ENCODE measurements at places on chromosomes 11 and 22. TPM values are rescaled to one million over a fixed set of nuclear protein-coding genes. Genes with fewer than 3 reads are reported as not detected.

GRCh38 chr22:23556026-23556620 lies 24.0 kb downstream of the IGLL1 start:
- no peak for DNase-seq

DNA sequence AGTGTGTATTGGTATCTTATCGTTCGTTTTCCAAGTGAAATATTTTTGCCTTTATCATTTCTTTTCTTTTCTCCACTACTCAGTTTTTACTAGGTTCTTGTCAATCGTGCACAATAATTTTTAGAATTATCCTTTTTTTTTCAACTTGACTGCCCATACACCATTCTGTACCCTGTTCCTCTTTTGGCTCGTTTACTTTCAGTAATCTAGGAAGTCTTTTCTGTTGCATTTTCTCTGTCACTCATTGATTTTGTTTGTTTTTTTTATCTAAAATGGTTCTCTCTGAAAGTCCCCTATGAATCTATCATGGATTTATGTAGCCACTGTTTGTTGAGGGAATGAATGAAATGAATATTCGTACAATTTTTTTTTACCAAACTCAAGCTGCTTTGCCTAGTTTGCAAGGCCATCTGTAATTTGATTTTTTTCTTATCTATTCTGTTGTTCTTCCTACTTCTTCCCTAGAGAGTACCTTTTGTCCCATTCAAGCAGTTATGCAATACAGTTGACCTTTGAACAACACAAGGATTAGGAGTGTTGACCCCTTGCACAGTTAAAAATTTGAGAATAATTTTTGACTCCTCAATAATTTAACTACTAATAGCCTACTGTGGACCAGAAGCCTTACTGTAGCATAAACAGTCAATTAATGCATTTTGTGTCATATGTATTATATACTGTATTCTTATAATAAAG lies 166.3 kb downstream of the TMEM135 start:
- DNase-seq: no peak

- no peak for DNase-seq
Measured at GRCh38 chr11:73415854-73416615, 39.8 kb downstream of the RELT start.

- DNase-seq: no peak
Measured at GRCh38 chr11:116071241-116071640, 567.0 kb upstream of the CADM1 start.

GRCh38 chr11:1196516-1197391 lies 26.1 kb upstream of the MUC5B start:
- no peak for DNase-seq

DNA sequence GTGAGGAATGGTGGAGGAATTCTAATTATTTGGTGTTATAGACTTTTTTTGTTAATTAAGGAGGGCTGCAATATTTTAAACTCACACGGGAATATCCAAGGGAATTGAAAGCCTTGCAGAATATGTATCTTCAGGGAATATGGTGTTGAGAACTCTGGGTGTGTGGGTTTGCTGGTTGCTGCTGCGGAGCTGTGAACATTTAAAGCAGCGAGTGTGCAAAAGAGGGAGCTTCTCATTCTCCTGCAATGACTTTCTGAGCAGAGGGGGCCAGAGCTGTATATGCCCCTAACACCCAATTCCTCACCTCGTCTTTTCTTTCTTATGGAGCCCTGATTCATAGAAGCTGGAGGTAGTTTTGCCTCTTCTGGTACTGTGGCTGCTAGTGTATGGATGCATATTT lies 217.7 kb downstream of the HIPK3 start:
- DNase-seq: no peak

DNA sequence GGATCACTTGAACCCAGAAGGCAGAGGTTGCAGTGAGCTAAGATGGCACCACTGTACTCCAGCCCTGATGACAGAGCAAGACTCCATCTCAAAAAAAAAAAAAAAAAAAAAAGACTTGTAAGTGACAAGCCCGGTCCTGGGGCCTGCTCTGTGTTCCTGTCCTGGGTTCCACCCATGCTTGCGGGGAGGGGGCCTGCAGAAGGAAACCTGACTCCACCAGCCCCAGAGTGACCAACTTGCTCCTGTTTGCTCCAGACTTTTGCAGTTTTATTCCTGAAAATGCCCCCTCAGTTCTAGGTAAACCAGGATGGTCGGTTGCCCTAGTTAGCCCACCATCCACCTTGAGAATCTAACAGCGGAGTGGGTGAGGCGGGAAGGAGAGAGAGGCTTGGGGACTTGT lies 10.1 kb upstream of the LRP5 start:
- DNase-seq: no peak

- DNase-seq: no peak
Measured at GRCh38 chr22:50361222-50361621, 18.1 kb downstream of the PPP6R2 start.

The GTSE1 gene
- total RNA-seq: 3.4 TPM

DNA sequence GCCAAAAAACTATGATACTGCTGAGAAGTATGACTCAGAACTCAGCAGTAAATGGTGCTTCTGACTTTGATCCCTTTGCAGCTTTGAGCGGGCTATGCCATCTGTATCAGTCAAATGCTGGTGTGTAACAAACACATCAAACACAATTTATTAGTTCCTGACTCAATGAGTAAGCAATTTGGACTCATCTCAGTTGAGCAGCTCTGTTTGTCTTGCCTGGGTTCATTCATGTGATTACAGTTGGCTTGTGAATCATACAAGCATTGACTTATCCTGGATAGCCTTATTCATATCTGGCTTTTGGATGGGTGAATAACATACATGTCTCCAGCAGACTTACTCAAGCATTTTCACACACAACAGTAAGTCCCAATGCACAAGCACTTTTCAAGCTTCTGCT lies 858.8 kb downstream of the METTL15 start:
- no peak for DNase-seq

The KRTAP5-6 gene
- total RNA-seq: not detected

The CSF2RB gene
- total RNA-seq: 8.7 TPM

DNA sequence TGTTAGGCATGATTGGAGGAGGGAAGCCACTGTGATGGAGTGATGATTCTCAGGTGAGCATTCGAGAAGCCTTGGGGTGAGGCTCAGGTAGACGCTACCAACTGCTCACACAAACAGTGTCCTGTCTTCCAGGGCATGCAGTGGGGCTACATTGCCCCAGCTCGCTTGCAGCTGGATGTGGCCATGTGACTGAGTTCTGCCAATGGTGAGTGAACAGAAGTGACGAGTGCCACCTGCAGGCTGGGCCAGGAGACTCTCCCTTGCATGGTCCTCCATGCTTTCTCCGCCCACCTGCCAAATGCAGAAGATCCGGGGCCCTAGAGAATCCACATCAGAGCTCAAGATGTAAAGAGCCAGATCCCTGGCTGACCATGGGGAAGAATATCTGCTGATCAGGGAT lies 195.9 kb downstream of the BCR start:
- DNase-seq: no peak

The ACTN3 gene
- not detected for total RNA-seq

GRCh38 chr11:25758145-25758661 lies 573.7 kb upstream of the ANO3 start:
- DNase-seq: no peak

DNA sequence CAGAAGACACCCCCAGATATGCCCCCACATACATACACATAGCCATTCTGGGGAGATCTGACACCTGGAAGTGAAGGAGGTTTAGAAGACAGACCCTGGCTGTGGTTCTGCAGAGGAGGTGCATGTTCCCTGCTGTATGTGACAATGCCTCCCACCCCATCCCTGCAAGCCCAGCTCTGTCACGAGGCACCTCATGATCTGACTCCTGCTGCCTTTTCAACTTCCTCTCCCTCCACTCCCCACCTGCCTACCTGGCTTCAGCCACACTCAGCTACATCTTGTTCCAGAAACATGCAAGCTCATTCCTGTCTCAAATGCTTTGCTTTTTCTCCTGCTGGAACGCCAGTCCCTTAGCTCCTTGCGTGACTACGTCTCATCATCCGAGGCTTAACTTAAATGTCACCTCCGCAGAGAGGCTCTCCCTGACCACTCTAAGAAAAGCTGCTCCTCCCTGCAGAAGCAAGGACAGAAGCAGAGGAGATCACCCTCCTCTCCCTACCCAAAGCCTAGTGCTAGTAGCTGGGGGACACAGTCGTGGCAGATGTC lies 114.5 kb downstream of the FEZ1 start:
- DNase-seq: peak; percentile 22

DNA sequence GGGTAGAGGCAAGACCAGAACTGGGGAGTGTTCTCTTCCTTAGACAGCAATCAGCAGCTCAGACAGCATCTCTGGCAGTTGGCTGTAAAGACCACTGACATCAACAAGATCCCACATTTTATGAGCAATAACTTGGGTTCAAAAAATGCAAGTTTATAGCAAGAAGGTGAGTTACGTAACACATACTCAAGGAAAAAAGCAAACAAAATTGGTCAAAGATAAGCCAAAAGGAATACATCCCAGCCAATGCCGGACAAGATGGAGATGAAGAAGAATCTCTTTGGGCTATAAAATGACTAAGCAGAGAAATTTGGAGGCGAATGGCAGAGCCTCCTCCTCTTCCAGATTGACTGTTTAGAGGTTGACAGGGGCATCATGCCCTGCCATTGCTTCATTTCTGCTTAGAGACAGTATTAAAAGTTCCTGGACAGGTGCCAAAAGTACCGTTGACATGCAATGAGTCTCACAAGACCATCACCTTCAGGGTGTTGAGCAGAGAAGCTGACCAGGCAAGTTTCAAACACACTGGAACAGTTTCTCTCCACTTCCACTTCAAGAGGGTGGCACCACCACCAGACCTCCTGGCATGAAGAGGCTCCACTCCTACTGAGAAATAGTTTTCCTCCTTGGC lies 55.9 kb downstream of the ENDOD1 start:
- no peak for DNase-seq

DNA sequence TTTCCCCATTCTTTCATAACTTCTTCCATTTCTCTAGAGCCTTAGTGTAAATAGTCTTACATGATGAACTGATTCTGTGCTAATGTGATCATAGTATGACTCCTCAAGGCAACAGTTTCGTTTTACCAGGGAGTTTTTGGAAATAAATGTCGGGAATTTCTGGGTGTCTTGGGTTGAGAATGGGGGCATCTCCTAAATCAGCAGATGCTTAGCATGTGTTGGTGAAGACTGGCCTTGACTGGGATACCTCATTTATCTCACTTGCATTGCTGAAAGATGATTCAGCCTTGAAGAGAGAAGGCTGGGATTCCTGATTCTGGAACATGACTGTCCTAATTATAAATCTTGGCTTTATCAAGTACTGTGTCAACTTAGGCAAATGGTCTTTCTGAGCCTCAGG lies 115.7 kb upstream of the C11orf87 start:
- DNase-seq: no peak

DNA sequence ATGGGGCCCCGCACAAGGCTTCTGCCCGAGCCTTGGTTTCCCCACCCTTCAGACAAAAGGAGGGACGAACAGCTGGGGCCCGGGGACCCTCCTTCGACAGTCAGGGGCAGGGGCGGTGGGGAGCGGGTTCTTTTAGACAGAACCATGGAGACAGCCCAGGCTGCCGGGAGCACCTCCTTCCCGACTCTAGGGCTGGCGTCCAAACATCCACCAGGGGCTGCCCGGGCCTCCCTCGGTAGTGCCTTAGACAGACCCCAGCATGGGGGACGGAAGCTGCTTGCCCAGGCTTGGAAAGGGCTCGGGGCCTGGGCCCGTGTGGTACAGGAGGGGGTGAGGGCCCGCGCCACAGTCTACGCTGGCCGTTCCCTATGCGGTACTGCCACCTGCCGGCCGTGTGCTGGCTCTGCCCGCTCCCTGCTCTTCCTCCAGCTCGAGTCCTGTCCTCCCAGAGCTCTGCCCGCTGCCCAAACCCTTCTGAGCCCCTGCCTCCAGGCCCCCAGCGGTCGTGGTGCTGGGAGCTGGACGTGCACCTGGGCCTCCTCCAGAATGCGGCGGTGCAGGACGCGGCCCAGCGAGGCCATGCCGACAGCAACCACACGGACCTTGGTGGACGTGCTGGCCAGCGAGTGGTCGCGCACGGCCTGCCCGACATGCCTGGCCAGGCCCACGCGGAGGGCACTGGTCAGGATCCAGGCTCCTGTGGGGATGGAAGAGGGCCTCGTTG lies 20.1 kb downstream of the TSSC4 start:
- peak; percentile 82 for DNase-seq

GRCh38 chr22:35301372-35301874 lies 1.7 kb downstream of the TOM1 start:
- DNase-seq: peak; percentile 75

DNA sequence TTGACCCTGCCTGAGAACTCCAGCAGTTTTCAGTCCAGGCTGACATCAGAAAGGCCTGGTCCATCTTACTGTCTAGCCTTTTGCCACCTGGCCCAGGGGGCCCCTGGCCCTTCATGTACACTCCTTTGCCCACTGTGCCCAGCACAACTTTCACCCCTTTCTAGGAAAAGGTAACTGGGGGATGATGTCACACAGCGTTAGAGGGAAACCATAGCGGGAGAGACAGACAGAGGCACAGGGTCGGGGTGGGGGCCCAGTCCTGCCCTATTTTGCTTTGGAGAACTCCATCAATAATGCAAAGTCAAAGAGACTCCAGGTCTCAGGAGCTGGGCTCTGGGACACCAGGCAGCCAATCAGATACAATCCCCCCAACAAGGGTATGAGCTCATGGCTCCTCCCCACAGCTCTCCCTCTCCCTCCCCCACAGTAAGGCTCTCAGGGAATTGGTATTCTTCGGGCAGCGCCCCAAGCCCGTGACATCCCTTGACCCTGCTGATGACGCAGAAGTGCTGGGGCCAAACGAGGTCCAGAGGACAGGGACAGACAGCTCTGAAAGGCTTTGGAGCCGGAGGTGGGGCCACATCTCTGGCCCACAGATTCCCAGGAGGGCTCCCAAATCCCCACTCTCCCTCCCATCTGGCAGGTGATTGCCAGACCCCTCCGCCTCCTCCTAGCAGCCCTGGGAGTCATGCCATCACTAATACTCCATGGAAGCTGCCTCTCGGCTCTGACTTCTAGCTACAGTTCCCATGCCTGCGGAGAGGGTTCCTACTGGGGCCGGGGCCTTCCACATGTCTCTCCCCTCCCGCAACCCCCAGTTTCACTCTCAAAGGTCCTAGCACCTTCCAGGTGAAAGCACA lies 5.9 kb downstream of the USP2 start:
- DNase-seq: peak; percentile 54

GRCh38 chr11:75734491-75735180 lies 17.0 kb downstream of the MOGAT2 start:
- DNase-seq: no peak

DNA sequence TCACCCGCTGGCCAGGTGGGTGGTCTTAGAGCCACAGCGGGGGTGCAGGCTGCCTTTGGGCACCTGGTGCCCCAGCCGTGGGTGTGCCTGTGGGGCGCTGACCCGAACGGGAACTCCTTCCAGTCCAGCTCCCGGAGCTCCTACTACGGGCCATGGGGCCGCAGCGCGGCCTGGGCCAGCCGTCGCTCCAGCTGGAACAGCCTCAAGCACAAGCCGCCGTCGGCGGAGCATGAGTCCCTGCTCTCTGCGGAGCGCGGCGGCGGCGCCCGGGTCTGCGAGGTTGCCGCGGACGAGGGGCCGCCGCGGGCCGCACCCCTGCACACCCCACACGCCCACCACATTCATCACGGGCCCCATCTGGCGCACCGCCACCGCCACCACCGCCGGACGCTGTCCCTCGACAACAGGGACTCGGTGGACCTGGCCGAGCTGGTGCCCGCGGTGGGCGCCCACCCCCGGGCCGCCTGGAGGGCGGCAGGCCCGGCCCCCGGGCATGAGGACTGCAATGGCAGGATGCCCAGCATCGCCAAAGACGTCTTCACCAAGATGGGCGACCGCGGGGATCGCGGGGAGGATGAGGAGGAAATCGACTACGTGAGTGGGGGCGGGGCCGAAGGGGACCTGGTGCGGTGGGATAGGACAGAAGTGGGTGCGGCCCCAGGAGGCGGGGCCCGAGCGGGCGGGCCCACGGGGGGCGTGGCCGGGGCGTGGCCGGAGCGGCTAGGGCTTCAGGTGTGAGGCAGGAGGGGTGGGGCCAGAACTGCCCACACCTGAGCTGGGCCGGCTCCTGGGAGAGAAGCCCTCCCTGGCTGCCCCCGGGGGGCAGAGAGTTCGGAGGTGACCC lies 91.5 kb downstream of the CACNA1I start:
- no peak for DNase-seq
